ENCODE measurements at places on chromosomes 2 and 18. TPM values are rescaled to one million over a fixed set of nuclear protein-coding genes. Genes with fewer than 3 reads are reported as not detected.
A peak's percentile ranks its signal among the peaks of the same experiment; 100 is the strongest.

DNA sequence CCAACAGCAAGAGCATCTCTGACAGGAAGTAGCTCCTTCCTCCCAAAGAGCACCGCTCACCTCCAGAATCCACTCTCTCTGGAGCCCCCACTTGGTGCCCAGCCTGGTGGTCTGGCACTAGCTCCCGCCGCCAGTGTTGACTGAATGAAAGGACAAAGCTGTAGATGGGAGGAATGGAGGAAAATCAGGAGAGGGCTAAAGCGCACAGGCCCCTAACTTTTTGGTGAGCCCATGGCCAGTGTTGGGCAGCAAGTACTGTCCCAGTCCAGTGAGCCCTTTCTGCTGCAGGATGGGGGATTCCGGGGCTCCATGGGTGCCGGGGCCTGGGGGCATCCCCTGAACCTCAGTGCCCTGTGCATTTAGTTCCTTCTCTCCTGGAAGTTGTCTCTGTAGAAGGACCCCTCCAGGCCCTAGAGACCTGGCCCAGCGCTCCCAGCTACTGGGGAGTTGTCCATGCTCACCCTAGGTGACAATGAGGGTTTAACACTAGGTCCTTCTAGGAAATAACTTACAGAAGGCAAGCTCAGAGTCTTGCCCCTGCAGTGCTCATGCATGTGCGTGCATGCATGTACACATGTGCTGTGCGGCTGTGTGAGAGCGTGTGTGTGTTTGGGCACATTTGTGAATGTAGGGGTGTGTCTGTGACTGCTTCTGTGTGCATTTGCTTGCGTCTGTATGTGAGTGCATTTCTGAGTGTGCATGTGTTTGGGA is 33.6 kb downstream of the GLI2 start:
- no peak overlapping the region for H3K4me3 ChIP-seq
- H3K36me3 ChIP-seq: no peaks in the 10 kb centered on the region
- H3K27ac ChIP-seq: no peak overlapping the region
- H3K4me1 ChIP-seq: no peaks in the 10 kb centered on the region
- H3K27me3 ChIP-seq: no peaks in the 10 kb centered on the region
- DNase-seq: no peak

DNA sequence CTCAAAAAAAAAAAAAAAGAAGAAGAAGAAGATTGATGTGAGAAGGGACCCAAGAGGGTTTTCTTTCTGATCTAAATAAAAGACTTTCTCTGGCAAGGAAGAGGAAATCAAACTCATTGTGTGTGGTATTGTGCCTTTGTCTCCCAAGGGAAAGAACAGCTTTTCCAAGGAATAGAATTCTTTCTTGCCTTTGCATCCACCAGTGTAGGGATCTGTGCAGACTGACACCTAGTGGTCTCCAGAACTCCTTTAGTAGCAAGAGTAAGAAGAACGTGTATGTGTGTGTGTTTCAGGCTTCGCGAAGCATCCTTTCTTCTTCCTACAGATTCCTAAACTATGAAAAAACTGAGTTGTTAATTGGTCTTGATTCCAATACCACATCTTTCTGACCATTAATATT is 33.5 kb upstream of the CRIM1 start:
- H3K36me3 ChIP-seq: no peaks in the 10 kb centered on the region
- H3K27me3 ChIP-seq: peaks cover 51% of the 10 kb centered on the region
- no peak overlapping the region for H3K4me3 ChIP-seq
- peak; percentile 29 for DNase-seq
- H3K27ac ChIP-seq: no peak overlapping the region

The UNC50 gene
- total RNA-seq: 36.9 TPM

The EMILIN2 gene
- total RNA-seq: not detected

GRCh38 chr18:59211629-59212028 is 8.3 kb upstream of the GRP start:
- DNase-seq: no peak
- no peaks in the 10 kb centered on the region for H3K36me3 ChIP-seq
- no peak overlapping the region for H3K27ac ChIP-seq
- peaks cover 12% of the 10 kb centered on the region for H3K4me1 ChIP-seq

The MRO gene
- total RNA-seq: not detected

GRCh38 chr2:42488297-42488696 is 5.5 kb downstream of the KCNG3 start:
- DNase-seq: no peak
- H3K36me3 ChIP-seq: no peaks in the 10 kb centered on the region
- H3K4me1 ChIP-seq: no peaks in the 10 kb centered on the region
- no peak overlapping the region for H3K4me3 ChIP-seq
- H3K27me3 ChIP-seq: no peaks in the 10 kb centered on the region

The PAIP2B gene
- total RNA-seq: 1.8 TPM

- H3K36me3 ChIP-seq: no peaks in the 10 kb centered on the region
- H3K4me3 ChIP-seq: no peak overlapping the region
- H3K27me3 ChIP-seq: no peaks in the 10 kb centered on the region
- peak; percentile 73 for DNase-seq
- H3K27ac ChIP-seq: peak overlapping the region; percentile 17
Observed at GRCh38 chr2:122748552-122749011, 993.1 kb downstream of the TSN start.

The TNS1 gene
- 3.3 TPM for total RNA-seq

The CIDEA gene
- not detected for total RNA-seq

DNA sequence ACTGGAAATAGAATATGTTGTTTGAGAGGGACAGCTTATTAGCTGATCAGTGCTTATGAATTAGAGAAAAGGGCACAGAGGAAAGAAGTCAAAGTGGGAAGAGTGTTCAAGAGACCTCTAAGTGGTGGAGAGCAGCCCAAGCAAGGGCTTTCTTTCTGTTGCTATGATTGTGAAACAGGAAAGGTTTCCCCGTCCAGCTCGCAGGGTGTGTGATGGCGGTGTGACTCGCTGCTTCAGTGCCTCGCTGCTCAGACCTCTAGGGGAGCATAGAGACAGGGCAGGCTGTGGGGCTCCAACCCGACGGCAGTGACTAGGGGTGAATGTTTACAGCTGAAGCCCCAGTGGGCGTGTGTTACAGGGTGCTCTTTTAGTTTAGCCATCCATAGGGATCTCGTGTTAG is 166.5 kb upstream of the COPS8 start:
- H3K4me3 ChIP-seq: no peak overlapping the region
- peaks cover 4% of the 10 kb centered on the region for H3K4me1 ChIP-seq
- H3K27ac ChIP-seq: no peak overlapping the region
- no peaks in the 10 kb centered on the region for H3K36me3 ChIP-seq

GRCh38 chr2:129458436-129458835 is 521.0 kb upstream of the RAB6C start:
- DNase-seq: no peak
- H3K27me3 ChIP-seq: no peaks in the 10 kb centered on the region
- no peak overlapping the region for H3K4me3 ChIP-seq

- no peaks in the 10 kb centered on the region for H3K4me1 ChIP-seq
- H3K4me3 ChIP-seq: no peak overlapping the region
- no peaks in the 10 kb centered on the region for H3K27me3 ChIP-seq
- peaks cover 27% of the 10 kb centered on the region for H3K36me3 ChIP-seq
- DNase-seq: no peak
- no peak overlapping the region for H3K27ac ChIP-seq
Observed at GRCh38 chr18:9260388-9261380, 73.9 kb upstream of the TWSG1 start.

DNA sequence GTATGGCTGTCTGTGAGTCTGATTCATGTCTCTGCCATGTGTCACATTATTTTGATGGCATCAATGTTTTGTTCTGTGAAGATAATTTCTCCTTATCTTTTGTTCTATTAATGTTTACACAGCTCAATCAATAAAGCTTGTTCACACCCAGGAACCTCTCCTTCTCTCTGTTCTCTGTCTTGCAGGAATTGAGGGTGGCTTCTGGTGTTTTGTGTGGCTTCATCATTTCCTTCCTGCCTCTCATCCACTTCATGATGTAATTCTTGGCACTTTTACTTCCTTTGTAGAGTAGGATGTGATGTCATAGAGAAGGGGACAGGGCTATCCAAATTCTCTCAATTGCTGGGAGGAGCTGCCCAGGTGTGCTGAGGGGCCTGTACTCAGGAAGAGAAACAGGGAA is 27.2 kb downstream of the ASXL3 start:
- H3K27ac ChIP-seq: no peak overlapping the region
- no peak overlapping the region for H3K4me3 ChIP-seq
- no peak for DNase-seq
- H3K4me1 ChIP-seq: no peaks in the 10 kb centered on the region

The GAD1 gene
- total RNA-seq: 2.5 TPM

GRCh38 chr18:2966560-2966959 is 46.4 kb downstream of the LPIN2 start:
- no peak overlapping the region for H3K4me3 ChIP-seq
- no peaks in the 10 kb centered on the region for H3K36me3 ChIP-seq
- H3K27me3 ChIP-seq: no peaks in the 10 kb centered on the region
- DNase-seq: no peak

GRCh38 chr2:8753609-8754008 is 71.8 kb downstream of the ID2 start:
- H3K27ac ChIP-seq: no peak overlapping the region
- DNase-seq: no peak

Measured in MCF 10A (cell line).